ENCODE measurements at places on chromosomes 3 and 15.
A peak's percentile ranks its signal among the peaks of the same experiment; 100 is the strongest.

DNA sequence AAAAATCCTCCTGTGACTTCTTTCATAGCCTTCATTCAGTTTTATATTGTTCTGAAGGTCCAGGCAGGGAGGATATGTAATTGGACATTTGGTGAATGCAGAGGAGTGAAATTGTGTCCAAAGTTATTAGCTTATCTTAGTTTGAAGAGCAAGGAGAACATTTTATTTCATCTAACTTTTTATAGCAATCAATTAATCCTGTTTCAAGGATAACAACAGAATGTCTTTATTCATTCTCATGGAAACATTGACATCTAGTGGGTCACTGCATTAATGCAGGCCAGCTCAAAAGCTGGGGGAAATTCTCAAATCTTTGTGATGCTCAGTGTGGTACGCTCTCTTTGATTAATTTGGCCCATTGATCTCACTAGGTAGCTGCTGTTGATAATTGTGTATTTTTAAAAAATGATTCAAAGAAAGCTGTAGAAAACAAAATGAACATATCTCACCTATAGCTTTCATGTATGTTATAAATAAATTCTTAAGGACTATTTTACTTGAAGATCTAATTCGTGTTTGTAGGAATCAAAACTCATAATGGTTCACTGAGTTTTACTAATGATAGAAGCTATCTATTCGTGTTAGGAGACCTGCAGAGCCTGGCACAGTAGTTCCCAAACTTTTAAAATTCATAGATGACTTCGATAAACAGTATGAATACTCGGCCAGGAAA lies 150.8 kb upstream of the KCNMB2 start:
- H3K4me1 ChIP-seq = no peaks in the 10 kb centered on the region
- no peak overlapping the region for H3K27ac ChIP-seq
- no peak overlapping the region for H3K4me3 ChIP-seq
- no peaks in the 10 kb centered on the region for H3K36me3 ChIP-seq

- peaks cover 7% of the 10 kb centered on the region for H3K27me3 ChIP-seq
- H3K27ac ChIP-seq = no peak overlapping the region
- H3K4me3 ChIP-seq = no peak overlapping the region
- no peaks in the 10 kb centered on the region for H3K4me1 ChIP-seq
These were observed 193.2 kb upstream of the TPRG1 start for GRCh38 chr3:188978421-188979171.

DNA sequence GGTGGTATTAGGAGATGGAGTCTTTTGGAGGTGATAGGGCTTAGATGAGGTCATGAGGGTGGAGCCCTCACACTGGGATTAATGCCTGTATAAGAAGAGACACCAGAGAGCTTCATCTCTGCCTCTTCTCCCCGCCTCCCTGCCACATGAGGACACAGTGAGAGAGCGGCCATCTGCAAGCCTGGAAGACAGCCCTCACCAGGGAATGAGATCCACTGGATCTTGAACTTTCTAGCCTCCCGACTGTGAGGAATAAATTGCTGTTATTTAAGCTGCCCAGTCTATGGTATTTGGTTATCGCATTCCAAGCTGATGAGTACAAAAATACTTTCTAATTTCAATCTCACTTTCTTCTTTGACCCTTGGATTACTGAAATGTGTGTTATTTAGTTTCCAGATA lies 121.4 kb downstream of the OCA2 start:
- no peaks in the 10 kb centered on the region for H3K27me3 ChIP-seq
- H3K27ac ChIP-seq = no peak overlapping the region
- no peak for DNase-seq
- H3K4me1 ChIP-seq = no peaks in the 10 kb centered on the region
- no peaks in the 10 kb centered on the region for H3K36me3 ChIP-seq

DNA sequence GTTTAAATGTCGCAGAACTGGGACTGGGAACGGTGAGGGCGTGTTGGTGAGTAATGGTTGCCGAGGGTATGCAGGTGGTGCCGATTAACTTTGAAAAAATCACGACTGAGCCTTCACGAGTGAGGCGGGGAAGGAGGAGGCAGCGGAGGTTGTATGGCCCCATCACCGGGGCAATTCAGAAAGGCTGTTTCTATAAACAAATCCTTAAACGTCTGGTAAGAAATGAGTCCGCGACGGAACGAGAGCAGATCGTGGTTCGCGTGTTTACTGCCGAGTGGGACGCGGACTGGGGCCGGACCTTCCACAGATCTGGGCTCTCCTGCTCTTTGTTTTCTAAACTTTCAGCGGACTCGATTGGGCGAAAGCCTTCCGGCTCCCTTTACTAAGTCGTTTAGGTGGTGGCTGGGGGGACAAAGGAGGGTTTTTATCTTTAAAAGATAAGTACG lies 2.7 kb downstream of the IGF1R start:
- H3K4me3 ChIP-seq = peak overlapping the region; percentile 84
- H3K36me3 ChIP-seq = no peaks in the 10 kb centered on the region
- DNase-seq = peak; percentile 71
- peak overlapping the region; percentile 48 for H3K27ac ChIP-seq
- no peaks in the 10 kb centered on the region for H3K27me3 ChIP-seq
